ENCODE measurements at places on chromosomes 11 and 22. TPM values are rescaled to one million over a fixed set of nuclear protein-coding genes. Genes with fewer than 3 reads are reported as not detected.

- H3K4me1 ChIP-seq, result no peaks in the 10 kb centered on the region
- no peaks in the 10 kb centered on the region for H3K36me3 ChIP-seq
- no peak for DNase-seq
- no peaks in the 10 kb centered on the region for H3K27me3 ChIP-seq
Measured at GRCh38 chr11:47002390-47002789, 65.8 kb downstream of the CSTPP1 start.

GRCh38 chr11:97224396-97224795 is 834.6 kb downstream of the JRKL start:
- DNase-seq, result no peak
- no peaks in the 10 kb centered on the region for H3K36me3 ChIP-seq
- H3K27ac ChIP-seq, result no peak overlapping the region
- H3K4me3 ChIP-seq, result no peak overlapping the region
- H3K27me3 ChIP-seq, result no peaks in the 10 kb centered on the region

DNA sequence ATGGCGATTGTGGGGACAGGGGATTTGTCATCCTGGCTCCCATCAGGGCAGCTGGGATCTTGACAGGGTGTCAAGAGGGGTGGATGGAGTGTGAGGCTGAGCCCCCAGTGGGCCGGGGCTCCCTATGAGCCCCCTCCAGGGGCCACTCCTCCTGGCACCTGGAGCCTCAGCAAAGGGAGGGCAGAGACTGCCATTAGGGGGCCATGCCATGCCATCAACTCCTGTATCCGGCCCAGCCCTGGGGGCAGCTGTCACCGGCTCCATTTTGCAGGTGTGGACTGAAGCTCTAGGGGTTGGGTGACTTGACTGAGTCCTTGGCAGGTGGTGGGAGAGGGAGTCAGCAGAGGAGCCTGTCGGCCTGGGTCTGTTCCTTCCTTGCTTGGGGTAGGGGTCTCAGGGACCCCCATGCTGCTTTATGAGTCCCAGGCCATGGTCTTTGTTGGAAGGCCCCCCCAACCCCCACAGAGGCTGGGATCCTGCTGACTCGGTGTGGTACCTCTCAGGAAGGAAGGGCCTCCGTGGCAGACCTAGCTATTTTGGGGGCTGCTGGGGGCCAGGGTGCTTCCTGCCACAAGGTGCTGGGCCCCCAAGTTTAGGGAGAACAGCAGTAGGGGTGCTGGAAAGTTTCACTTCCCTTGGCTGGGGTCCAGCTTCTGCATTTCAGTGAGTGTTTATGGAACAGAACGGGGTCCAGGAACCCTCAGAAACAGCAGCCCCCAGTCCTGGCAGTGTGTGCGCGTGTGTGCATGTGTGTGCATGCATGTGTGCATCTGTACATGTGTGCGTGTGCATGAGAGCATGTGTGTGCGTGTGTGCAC is 1.5 kb downstream of the ACY3 start:
- H3K36me3 ChIP-seq, result no peaks in the 10 kb centered on the region
- H3K27ac ChIP-seq, result no peak overlapping the region
- no peak overlapping the region for H3K4me3 ChIP-seq
- no peak for DNase-seq
- H3K27me3 ChIP-seq, result no peaks in the 10 kb centered on the region
- H3K4me1 ChIP-seq, result peaks cover 35% of the 10 kb centered on the region

- H3K4me1 ChIP-seq, result peaks cover 4% of the 10 kb centered on the region
- no peak overlapping the region for H3K4me3 ChIP-seq
- no peak overlapping the region for H3K27ac ChIP-seq
- no peaks in the 10 kb centered on the region for H3K27me3 ChIP-seq
- DNase-seq, result no peak
- no peaks in the 10 kb centered on the region for H3K36me3 ChIP-seq
Measured at GRCh38 chr11:124644426-124645280, 22.0 kb downstream of the TBRG1 start.

DNA sequence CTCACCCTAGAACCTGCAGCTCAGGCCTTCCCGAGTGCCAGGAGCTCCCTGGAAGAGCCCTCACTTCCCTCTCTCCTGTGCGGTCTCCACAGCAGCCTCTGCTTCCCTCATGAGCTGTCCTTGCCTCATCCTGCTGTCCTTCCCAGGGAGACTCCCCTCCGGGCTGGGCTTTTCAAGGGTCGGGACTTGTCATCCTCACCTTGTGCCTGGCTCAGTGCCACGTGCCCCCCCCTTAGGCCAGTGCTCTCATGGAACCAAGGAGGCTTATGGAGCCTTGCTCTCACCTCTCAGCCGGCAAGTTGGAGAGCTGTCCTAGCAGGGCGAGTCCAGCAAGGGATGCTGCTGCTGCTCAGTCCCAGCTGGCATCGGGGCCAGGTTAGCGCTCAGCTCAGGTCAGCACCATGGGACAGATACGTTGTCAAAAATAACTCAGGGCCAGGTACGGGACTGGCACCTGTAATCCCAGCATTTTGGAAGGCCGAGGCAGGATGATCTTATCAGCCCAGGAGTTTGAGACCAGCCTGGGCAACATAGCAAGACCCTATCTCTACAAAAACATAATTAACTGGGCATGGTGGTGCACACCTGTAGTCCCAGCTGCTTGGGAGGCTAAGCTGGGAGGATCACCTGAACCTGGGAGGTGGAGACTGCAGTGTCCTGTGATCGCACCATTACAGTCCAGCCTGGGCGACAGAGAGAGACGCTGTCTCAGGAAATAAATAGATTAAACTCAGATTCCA is 13.6 kb downstream of the CTTN start:
- no peak overlapping the region for H3K4me3 ChIP-seq
- no peak for DNase-seq
- no peak overlapping the region for H3K27ac ChIP-seq
- H3K27me3 ChIP-seq, result no peaks in the 10 kb centered on the region
- no peaks in the 10 kb centered on the region for H3K4me1 ChIP-seq

DNA sequence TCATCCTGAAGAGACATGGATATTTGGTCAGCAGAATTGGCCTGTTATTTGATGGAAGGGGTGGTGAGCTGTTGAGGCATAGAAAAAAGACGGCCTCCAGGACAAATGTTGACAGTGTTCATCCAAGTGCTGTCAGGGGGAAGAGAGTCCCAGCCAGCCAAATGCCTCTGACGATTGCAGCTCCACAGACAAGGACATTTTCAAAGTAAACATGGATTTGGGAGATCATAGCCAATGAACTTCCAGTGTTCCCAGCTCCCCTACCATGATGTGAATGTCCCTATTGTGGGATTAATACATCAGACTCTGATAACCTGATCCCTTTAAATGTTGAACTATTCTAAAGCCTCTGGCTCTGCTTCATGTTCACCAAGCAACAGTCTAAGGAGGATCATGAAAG is 31.2 kb upstream of the PSMA1 start:
- H3K36me3 ChIP-seq, result no peaks in the 10 kb centered on the region
- no peak overlapping the region for H3K4me3 ChIP-seq
- H3K27ac ChIP-seq, result no peak overlapping the region
- H3K27me3 ChIP-seq, result no peaks in the 10 kb centered on the region
- peaks cover 27% of the 10 kb centered on the region for H3K4me1 ChIP-seq

Gene LRRC56
- polyA plus RNA-seq, result 1.5 TPM

Gene MPZL3
- polyA plus RNA-seq, result 12.3 TPM

Gene APOA4
- polyA plus RNA-seq, result not detected

Gene SCN3B
- not detected for polyA plus RNA-seq

Gene CHADL
- polyA plus RNA-seq, result 0.26 TPM
